HCT116 (cell line): ENCODE measurements at places on chromosomes 1 and 21. TPM values are rescaled to one million over a fixed set of nuclear protein-coding genes. Genes with fewer than 3 reads are reported as not detected.

The GPR161 gene
- total RNA-seq: 13.7 TPM

The CAPN9 gene
- total RNA-seq: not detected

The CREB3L4 gene
- total RNA-seq: 15.3 TPM

The SLC5A9 gene
- not detected for total RNA-seq

The MANEAL gene
- total RNA-seq: 17.3 TPM

The F5 gene
- total RNA-seq: 0.37 TPM

The C1orf141 gene
- total RNA-seq: not detected

GRCh38 chr1:22971161-22971560, 1.5 kb downstream of the LACTBL1 start:
- no peak for DNase-seq

DNA sequence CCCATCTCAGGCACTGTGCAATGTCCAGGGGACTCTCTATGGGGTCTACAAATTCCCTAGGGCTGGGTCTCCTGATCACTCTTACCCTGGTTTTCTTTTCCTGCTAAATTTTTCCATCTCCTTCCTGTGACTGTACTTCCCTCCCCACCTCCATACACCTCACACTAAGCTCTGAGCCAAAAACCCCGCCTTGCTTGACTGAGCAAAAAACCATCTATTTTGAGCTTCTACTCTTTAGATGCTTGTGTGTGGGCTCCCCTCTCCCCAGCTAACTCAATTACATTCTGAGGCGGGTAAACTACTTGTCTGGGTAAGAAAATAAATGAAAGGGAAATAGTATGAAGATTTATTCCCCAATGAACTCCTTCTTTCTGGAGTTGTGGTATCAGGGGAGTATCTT, 187.9 kb downstream of the PTPRU start:
- no peak for DNase-seq

DNA sequence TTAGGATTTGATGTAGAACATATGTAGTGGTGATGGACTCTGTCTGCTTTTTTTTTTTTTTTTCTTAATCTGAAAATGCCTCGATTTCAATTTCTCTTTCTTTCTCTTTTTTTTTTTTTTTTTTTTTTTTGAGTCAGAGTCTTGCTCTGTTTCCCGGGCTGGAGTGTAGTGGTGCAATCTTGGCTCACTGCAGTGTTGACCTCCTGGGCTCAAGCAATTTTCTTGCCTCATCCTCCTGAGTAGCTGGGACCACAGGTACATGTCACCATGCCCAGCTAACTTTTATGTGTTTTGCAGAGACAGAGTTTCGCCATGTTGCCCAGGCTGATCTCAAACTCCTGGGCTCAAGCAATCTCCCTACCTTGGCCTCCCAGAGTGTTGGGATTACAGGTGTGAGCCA, 17.4 kb downstream of the MAST2 start:
- no peak for DNase-seq

- peak; percentile 48 for DNase-seq
These were observed 1.2 kb downstream of the AMPD2 start for GRCh38 chr1:109620841-109621286.

DNA sequence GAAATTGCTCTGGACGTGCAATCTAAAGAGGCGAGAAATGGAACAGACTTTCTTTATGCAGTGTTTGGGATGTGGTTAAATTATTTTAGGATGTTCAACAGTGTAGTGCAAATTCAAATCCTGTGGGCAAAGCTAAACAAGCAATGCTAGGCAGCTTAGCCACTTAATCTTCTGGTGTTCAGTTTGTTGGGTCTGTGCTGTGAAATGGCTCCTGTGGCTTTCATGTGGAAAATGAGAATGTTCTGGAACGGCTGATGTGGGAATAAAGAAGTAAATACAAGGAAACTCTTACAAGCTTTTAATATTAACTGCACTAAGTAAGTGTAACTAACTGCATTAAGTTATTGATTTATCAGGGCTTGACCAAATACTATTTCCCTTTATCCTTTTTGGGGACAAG, 766.6 kb downstream of the ADGRL2 start:
- DNase-seq: no peak

- no peak for DNase-seq
These were observed 52.0 kb upstream of the GADD45A start for GRCh38 chr1:67632811-67633655.

DNA sequence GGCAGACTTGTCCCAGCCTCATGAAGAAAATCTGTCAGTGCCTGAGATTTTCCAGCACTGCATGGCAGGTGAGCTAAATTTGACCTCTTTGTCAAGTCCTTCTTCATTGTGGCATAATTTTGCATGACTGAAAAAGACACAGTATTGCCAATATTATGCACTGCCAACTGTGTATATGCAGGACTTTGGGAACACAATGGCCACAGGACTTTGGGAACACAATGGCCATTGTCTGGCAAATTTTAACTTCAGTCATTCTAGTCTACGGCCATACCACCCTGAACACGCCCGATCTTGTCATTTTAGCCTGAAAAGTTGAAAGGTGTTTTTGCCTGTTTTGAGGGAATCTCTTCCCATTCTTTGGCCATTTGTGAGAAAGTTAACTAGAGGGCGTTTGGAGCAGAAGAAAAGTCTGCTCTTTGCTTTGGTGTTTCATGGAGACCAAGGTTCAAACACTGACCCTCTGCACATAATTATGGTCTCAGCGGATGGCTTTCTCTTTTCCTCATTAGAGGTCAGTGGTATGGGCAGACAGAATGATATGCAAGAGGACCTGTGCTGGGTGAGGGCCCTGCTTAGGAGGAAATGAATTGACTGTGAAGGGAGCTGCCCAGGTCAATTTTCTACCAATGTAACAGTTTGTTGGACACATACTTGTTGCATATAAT, 72.4 kb upstream of the NEK7 start:
- no peak for DNase-seq

GRCh38 chr21:45419162-45419561, 14.2 kb downstream of the COL18A1 start:
- DNase-seq: no peak

GRCh38 chr1:203450479-203451149, 25.0 kb upstream of the PRELP start:
- no peak for DNase-seq

GRCh38 chr21:27565364-27565763, 598.5 kb upstream of the ADAMTS5 start:
- no peak for DNase-seq

GRCh38 chr1:9308236-9308785, 15.6 kb downstream of the SPSB1 start:
- DNase-seq: no peak

GRCh38 chr1:38944547-38944946, 2.9 kb upstream of the RHBDL2 start:
- no peak for DNase-seq

DNA sequence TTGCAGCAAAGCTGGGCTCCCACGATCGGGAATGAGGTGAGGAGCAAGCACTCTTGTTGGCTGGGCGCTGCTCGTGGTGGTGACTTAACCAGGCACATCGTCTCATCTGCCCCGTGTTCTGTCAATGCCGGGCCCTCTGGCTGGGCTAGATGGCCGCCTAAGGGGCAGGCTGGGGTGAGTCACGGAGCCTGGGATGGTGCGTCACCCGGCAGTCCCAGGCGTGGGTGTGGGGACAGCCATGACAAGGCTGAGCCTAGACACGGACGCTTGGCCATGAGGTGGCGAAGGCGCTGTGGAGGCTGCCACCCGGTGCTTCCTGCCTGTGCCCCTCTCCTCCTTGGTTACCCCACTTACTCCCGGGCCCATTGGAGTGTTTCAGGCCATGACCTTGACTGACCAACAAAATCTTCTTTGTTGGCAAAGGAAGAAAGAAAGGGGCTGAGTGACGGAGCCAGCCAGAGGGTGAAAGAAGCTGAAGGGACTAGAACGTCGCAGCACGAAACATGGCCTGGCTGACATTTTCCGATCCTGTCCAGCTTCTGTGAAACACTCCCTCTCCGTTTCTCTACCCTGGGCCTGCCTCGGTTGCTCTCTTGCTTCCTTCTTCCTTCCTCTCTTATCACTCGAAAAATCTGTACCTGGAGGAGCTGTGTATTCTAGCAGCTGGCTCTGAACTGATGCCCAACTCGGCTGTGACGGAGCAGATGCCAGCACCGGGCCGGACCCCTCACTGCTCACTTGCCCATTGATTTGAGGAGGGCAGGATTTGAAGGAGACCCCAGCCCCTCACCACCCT, 596 bp downstream of the CD247 start:
- no peak for DNase-seq

DNA sequence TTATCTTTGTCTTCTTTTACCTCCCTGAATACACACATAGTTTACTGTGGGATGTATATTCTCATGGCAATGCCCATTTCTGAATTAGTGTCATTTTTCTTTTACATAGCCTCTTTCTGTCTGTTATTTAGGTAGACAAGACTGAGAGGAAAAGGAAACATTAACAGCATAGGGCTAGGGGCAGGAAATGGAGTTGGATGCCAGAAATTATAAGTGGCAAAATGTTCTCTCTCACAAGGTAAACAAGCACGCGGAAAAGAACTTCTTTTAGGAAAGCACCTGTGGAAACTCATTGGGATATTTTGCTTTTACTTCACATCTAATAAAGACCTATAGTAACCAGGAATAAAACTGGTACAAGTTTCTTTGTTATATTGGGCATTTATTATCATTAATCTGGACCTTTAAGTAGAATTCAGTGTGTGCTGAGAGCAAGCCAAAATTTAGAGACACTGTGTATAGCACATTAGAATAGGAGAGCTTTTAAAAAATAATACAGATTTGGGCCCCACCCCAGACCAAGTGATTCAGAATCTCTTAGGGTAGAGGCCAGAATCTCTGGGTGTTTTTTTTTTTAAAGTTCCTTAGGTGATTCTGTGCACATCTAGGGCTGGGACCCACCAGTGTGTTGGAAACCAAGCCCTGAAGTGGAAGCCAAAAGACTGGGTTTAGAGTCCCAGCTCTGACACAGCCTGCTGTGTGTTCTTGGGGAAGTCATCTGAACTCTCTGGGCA, 32.7 kb downstream of the S100A10 start:
- no peak for DNase-seq

- DNase-seq: no peak
These were observed 552 bp upstream of the ZNF496 start for GRCh38 chr1:247332215-247332622.

DNA sequence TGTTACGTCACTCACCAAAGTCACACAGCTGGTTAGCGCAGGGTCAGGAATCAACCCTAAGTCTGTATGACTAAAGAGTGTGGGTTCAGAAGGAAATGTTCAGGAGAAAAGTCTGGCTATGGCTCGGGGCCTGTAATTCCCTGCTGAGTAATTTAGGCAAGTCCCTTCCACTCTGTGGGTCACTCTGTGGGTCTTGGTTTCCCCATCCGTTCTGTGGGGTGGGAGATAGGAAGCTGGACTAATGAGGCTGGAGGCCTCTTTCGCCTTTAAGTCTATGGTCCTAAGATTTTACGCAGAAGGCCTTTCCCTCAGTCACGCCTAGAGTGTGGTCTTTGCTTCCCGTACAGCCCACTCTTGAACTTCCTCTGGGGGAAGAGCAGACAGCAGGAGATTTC, 14.3 kb upstream of the MED18 start:
- no peak for DNase-seq

GRCh38 chr1:115073298-115074087, 15.8 kb downstream of the TSPAN2 start:
- no peak for DNase-seq

GRCh38 chr1:72111662-72112061, 170.7 kb downstream of the NEGR1 start:
- DNase-seq: no peak

GRCh38 chr1:207861442-207862177, 49.3 kb downstream of the CD34 start:
- no peak for DNase-seq

GRCh38 chr1:32468791-32469190, 3.9 kb downstream of the ZBTB8B start:
- DNase-seq: no peak

GRCh38 chr1:89699451-89699986, 66.6 kb downstream of the LRRC8C start:
- DNase-seq: no peak

DNA sequence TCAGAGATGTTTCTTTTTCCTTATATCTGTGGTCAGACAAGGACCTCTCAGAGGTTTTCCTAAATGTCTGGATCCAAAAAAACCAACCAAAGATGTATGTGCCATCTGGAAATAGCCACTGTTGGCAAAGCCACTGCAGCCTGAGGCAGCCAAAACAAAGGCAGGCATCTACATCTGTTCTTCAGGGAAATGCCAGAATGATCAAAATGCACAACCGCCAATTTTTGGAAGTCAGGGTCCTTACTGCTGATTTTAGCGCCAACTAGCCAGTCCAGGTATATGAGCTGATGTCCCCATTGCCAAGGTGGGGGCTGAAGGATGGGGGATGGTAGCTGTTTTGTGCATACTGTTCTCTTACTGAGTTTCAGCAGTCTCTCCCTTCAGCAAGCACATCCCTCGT, 45.9 kb downstream of the SYT14 start:
- no peak for DNase-seq

DNA sequence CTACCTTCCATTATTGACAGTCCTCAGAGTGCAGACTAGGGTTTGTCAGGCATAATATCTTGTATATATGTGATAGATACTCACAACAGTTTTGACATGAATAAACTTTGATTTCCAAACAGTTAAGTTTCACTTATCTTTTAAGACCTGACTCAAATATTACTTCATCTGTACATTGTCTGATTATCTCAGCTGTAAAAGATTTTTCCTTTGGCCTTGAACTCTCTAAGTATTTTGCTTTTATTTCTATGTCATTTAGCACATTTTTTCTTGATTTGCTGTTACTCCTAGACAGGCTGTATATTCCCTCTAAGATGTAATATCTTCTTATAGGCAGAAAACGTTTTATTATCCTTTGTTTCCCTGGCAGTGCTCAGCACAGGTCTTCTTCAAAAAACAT, 65.6 kb upstream of the DMRTA2 start:
- no peak for DNase-seq

GRCh38 chr1:58592522-58593134, 15.6 kb upstream of the TACSTD2 start:
- DNase-seq: no peak

DNA sequence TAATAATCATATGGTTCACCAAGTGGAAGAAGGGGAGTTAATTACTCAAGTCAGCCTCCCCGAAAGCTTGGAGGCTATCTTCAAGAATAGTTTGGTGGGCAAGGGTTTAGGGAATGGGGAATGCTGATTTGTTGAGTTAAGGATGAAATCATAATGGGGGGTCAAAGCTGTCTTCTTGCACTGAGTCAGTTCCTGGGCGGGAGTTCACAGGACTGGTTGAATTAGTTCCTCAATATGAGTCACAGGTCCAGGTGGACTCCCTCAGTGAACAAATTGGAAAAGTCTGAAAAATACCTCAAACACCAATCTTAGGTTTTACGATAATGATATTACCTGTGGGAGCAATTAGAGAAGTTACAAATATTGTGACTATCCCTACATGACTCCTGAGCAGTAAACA, 115.2 kb upstream of the COA6 start:
- DNase-seq: no peak

DNA sequence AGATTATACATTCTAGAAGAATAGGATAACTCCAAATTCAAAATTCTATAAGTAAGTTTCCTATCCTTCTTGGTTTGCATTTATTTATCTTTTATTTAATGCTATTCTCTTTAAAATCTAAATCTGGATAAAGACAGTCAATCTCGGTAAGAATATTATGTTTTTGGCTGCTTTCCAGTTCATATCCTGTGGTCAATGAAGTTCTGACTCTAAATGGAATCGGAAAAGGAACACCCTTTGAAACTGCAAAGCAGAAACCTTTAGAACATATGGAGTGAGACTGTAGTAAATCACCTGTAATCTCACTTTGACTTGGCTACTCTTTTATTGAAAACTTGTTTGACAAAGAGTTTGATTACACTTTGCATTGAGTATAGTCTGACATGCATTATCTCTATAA, 85.2 kb downstream of the KIFAP3 start:
- DNase-seq: no peak
